Thymus (tissue), 14 donors: ENCODE measurements at places on chromosomes 6 and 20.
A peak's percentile ranks its signal among the peaks of the same experiment; 100 is the strongest.

DNA sequence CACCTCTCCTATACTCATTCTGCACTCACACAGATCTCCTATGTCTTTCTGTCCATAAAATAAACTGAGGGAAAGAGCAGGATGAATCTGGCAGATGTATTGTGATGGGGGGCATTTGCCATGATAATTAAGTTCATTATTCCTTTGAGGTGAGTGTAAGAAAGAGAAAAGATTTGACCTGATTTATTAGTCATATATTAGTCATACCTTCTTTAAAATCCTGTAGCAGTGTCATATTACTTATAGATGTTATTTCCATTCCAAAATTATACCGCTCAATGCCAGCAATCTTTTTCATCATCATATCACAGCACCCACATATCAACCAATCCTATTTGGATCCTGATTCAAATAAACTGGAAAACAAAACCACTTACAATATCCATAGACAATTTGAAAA is 733.3 kb upstream of the SLC35B3 start:
- DNase-seq, result no peak

GRCh38 chr6:16907991-16908390 is 146.7 kb upstream of the ATXN1 start:
- DNase-seq, result no peak

GRCh38 chr6:15387118-15387517 is 141.2 kb downstream of the JARID2 start:
- no peak for DNase-seq

GRCh38 chr6:3119040-3119723 is 671 bp downstream of the BPHL start:
- no peak for DNase-seq

GRCh38 chr6:133964052-133964451 is 11.0 kb downstream of the TBPL1 start:
- no peak for DNase-seq

DNA sequence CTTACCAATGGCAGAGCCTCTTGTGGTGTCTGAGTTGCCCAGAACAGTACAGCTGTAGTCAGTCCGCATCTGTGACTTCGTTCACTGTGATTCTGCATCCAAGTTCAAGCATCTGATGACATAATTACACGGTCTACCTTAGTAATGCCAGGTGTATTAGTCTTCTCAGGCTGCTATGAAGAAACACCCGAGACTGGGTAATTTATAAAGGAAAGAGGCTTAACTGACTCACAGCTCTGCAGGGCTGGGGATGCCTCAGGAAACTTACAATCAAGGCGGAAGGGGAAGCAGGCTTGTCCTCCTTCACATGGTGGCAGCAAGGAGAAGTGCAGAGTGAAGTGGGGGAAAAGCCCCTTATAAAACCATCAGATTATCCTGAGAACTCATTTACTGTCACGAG is 163.9 kb upstream of the SULF2 start:
- DNase-seq, result no peak

- no peak for DNase-seq
Observed at GRCh38 chr20:38435555-38435939, 419 bp upstream of the SNHG17 start.

DNA sequence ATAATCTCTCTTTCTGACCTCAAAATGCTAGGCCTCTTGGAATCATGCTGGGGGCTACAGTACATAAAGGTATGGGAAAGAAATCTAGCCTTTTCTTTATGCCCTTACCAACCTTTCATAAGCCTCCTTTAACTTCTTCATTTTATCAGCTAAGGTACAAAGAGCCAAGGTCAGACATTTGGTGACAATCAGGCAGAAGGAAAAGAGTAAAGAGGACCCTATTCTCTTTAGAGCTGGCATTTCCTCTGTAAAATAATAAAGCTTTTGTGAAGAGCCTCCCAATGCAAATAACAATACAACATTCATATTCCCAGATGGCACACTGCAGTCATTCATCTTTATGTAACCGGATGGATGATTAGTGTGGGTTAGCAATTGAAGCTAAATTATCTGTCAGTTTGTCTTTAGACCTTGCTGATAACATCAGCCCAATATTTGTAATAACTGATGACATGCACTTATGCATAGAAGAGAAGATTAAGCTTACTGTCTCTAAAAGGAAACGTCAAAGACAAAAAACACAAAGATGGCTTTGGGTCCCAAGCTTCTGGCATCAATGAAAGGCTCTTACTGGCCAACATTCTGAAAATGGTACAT is 163.1 kb downstream of the IBTK start:
- no peak for DNase-seq

DNA sequence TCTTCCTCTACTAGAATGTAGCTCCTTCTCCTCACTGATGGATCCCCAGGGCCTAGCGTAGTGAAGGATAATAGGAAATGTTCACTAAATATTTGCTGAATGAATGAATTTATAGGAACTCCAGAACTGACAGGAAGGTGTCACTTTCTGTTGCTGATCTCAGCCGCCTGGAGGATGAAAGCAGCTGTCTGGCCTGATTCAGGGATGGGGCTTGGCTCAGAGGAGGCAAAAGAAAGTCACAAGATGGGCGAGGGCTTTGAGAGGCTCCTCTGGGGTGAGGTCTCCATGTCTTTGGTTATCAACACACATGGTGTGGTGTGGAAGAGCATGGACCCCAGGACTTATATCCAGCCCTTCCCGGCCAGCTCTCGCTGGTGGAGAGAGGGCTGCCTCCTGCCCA is 11.5 kb upstream of the CCDC167 start:
- DNase-seq, result no peak

- DNase-seq, result no peak
Observed at GRCh38 chr20:63183422-63184146, 32.3 kb downstream of the YTHDF1 start.

- DNase-seq, result no peak
Observed at GRCh38 chr6:43935921-43936439, 166.0 kb downstream of the VEGFA start.

DNA sequence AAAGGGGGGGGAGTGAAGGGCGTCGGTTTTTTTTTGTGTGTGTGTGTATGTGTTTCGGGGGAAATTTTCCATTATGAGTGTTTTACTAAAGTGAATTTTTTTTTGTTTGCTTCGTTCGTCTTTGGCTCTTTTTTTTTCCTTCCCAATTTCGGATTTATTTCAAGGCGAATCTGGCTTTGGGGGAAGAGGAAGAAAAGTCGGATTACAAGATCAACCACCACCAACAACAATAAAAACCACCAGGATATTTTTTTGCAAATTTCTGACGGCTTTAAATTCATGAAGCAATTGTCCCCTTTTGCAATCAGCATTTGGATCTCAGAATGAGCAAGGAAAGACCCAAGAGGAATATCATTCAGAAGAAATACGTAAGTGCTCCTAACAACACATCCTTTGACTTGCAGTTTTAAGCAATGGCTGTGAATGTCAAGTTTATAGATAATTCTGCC is 372 bp downstream of the JARID2 start:
- DNase-seq, result no peak

GRCh38 chr20:25553819-25554296 is 31.5 kb downstream of the NINL start:
- no peak for DNase-seq

- DNase-seq, result no peak
Observed at GRCh38 chr6:115643762-115644161, 416.9 kb downstream of the FRK start.

GRCh38 chr6:120026791-120027190 is 677.2 kb upstream of the MAN1A1 start:
- DNase-seq, result no peak

DNA sequence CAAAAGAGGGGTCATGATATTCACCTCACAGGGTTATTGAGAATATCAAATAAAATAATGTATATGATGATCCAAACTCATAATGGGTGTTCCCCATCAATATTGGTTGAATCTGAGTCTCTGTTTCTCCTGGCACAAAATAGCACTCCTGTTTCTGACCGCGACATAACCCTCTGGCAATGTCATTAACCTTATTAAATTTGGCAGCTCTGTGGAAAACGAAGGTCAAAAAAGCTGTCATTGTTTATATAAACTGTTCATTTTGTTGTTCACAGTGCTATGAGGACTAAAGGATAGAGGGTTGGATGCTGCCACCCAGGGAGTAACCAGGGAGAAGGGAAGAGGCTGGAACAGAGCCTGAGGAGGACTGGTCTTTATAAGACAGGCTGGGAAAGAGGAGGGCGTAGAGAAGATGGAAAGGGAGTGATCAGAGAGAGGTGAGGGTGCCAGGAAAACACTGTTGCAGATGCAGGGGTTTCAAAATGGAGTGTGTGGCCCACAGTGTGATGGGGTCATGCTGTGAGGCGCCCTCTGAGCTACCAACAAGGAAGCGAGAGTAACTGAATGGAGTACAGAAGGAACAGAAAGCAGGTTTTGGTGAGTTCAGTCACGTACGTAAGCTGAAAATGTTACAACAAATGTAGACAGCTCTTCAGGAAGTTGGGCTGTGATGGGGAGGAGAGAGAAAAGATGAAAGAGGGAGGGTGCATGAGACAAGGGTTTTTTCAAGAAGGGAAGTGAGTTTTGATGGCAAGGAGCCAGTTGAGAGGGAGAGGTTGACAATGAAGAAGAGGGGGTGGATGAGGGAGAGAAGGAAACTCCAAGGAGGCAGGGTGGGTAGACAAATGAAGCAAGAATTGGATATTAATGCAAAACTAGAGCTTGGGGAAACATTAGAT is 251.6 kb upstream of the TAB2 start:
- peak; percentile 66 for DNase-seq

DNA sequence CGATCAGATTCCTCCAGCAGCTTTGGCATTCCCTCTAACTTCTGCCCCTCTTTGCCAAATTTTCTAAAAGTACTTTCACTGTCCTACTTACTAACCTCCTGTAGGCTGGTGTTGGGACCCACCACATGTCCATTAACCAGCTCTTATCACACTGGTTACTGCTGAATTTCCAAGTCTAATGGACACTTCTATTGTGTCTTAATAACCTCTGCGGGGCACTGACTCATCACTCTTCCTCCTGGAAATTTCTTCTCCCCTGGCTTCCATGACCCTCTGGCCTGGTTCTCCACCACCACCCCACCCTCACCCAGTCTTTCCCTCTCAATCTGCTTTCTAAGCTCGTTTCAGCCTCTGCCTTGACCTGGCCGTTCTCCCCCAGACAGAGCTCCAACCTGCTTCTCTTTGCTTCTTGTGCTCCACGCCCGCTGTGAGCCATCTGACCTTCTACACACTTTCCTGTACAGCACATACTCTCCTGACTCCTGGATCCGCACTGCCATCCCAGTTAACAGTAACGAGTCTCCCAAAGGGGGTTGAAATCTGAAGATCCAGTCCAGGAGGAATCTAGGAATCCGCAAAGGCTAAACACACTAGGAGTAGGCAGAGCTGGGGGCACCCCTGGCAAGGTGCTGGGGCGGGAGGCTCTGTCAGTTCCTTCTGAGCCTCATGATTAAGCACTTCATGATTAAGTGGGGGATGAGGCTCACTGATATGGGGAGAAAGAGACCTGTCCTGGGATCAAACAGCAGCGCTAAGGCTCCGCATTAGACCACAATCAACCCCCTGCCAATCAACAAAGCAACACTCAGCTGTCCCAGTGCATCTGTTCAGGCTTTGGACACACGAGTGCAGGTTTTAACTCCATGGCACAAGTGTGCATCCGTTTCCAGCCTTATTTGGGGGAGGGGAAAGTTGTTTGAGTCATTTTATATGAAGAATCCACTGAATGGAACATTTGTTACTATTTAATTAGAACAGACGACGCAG is 146.3 kb downstream of the LY86 start:
- no peak for DNase-seq

GRCh38 chr6:55518529-55519060 is 60.4 kb downstream of the HMGCLL1 start:
- no peak for DNase-seq

DNA sequence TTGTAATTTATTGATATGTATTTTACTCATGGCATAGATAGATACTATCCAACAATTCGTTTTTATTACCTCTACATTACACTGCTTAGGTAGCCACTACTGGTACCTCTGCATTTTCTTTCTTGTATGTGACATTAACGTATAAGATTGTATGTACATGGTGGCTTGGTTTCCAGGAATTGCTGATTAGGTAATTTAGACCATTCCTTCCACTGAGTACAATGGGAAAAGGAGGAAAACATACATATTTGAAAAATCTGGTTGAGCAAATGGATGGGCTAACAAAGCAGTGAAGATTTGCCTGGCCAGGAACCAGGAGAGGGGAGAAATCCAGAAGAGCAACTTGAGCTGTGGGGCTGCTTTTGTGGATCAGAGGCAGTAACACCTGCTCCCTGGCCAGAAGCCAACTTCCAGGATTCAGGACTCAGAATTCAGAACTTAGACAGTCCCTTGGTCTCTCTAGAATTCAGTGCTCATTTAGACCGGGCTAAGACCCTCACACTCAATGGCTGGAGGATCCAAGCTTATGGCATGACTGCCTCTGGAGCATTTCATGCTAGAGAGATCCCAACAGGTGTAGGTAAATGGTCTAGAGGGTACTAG is 17.9 kb upstream of the MICB start:
- DNase-seq, result no peak

DNA sequence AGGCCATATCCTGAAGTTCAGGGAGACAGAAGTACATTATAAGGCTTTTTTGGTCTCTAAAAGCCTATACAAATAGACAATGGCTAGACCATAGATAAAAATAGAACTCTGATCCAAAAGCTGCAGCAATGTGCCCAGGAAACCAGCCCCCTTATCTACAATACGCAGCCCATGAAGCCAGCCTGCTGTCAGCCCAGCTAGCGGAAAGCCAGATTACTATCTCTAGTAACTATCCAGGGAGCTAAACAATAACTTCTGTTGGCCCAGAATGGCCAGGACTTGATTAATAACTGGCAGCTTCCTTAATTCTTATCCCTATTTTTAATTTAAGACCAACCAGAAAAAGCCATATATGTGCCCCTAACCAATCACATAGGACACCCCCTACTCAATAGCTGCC is 160.4 kb upstream of the SMLR1 start:
- no peak for DNase-seq

DNA sequence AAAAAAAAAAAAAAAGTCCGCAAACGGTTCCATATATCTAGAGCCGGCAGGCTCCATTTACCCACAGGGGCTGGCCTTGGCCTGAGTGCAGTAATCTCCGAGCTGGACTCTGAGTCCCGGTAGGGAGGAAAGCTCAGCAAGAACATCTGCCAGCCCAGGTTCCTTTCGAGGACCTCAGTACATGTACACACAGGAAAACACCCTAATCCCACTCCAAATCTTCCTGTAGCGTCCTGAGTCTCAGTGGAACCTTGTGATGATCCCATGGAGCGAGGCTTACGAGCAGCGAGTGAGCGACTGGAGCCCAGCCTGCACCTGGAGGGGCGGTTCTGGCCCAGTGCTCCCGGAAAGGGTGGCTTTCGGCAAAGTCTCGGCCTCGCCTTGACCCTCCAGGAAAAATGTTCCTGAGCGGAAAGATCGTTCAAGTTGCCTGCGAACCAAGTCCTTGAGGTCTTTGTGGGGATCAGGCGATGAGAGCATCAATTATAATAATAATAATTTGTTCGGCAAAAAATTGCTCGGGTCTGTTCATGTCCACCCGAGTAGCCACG is 32.1 kb downstream of the PRSS16 start:
- no peak for DNase-seq

DNA sequence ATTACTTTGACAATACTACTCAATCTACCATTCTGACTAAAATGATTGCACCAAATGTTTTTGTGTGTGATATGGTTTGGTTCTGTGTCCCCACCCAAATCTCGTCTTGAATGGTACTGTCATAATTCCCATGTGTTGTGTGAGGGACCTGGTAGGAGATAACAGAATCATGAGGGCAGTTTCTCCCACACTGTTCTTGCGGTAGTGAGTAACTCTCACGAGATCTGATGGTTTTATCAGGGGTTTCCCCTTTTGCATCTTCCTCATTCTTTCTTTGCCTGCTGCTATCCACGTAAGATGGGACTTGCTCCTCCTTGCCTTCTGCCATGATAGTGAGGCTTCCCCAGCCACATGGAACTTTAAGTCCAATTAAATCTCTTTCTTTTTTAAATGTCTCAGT is 20.8 kb downstream of the SYCP2 start:
- no peak for DNase-seq

GRCh38 chr6:166031275-166031674 is 136.4 kb downstream of the TBXT start:
- no peak for DNase-seq
